ENCODE measurements at places on chromosomes 16 and 17.

DNA sequence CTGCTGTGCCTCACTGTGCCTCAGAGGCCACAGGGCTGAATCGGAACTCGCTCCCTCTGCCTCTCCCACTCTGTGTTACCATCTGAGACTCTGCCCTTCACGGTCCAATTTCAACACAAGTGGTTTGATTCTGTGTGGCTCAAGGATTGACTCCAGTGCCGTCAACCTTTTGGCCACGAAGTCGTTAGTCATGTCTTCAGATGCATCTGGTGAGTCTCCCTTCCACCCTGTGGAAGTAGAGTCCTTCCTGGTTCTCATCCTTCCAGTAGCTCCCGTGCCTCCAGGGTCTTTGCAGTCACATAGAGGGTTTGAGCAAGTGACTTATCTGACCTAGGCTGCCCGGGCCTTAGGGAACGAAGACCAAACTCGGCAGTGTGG is 51.2 kb downstream of the PGS1 start:
- no peak for DNase-seq

DNA sequence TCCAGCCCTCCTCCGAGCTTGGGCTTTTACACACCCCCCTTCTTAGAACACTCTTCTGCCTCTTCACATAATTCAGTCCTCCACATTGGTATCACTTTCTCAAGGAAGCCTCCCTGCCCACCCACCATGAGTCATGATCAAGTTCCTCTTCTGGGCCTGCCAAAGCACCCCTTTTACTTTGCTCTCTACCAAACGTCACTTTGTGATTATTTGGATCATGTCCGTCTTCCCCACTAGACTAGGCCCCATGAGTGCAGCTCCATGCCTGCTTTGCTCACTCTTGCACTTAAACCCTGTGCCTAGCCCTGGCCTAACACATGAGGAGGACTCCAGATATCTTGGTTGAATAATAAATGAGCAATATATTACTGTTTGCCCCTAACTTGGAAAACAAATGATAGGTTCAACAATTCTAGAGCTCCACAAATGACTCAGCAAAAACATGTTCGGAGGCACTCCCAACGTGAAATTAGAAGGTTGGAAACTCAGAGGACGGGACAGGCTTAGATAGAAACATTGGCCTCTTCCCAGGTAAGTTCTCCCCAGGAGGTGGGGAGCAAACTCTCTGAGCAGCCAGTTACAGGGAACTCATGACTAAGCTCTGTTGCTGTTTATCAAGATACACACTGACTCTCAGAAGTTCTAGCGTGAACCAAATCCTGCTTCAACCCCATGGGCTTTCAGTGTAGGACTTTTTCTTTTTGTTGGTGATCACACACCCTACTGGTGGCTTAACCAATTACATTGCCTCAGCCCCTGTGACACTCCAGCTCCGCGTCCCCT is 28.3 kb downstream of the G6PC1 start:
- peak; percentile 44 for DNase-seq

DNA sequence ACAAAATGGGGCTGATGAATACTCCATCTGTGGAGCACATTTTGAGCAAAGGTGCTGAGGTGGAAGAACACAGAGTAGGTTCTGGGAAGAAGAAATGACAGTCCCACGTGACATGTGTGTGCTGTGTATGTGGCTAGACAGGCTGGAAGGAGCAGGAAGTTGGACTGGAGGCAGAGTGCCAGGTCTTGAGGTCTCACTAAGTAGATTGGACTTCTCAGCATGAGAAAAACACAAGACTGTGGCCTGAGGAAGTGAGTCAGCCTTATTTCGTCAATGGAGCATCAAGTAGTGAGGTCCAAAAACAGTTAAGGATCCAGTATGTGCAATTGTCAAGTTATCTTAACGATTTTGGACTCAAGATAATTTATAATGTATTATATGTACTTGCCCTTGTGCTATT is 736.5 kb downstream of the KCNJ2 start:
- DNase-seq = no peak

- DNase-seq = no peak
Measured at GRCh38 chr17:29616300-29617048, 6.2 kb downstream of the CORO6 start.

GRCh38 chr17:57852092-57852954 is 2.5 kb upstream of the MRPS23 start:
- no peak for DNase-seq

DNA sequence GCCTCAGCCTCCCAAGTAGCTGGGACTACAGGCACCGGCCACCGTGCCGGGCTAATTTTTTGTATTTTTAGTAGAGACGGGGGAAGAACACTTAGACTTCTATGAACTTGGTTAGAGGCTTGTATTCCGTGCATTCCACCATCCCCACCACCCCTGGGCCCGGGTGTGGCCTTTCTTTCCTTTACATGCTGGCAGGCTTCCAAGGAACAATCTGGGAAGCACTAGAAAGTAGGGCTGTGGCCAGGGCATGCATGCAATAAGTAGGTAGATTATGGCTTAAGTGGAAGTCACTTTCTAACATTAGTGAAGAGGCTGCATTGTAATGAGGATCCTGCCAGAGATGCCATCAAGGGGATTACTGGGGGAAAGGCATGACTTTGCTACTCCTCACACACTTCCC is 171.6 kb downstream of the SHISA6 start:
- DNase-seq = no peak

GRCh38 chr17:31660684-31661083 is 198.4 kb downstream of the COPRS start:
- no peak for DNase-seq

DNA sequence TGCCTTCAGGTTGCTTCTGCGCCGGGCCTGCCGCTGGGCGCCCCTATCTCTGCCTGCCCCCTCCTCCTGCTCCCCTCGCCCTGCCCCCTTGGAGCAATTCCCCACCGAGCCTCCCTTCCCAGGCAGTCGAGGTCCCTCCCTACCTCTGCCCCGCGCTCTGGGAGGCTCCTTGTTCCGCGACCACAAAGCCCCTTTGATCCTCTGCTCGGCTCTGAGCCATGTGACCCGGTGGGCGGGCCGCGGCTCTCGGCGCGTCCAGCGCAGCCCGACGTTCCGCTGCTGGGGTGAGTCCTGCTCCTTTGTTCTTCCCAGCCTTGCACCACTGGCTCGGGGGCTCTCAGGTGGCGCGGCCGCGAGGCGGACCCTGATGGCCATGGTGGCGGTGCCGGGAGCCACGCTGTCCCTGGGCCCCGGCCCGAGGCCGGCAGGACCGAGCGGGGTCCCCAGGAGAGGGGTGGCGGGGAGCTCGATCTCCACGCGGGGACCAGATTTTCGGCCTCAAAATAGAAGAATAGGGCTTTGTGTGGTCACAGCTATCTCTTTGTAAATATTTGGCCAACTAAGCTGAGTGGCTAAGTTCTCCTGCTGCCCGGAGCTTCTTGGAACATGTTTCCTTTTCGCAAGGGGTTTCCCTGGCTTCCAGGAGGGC is 310.6 kb downstream of the SEC14L1 start:
- no peak for DNase-seq

DNA sequence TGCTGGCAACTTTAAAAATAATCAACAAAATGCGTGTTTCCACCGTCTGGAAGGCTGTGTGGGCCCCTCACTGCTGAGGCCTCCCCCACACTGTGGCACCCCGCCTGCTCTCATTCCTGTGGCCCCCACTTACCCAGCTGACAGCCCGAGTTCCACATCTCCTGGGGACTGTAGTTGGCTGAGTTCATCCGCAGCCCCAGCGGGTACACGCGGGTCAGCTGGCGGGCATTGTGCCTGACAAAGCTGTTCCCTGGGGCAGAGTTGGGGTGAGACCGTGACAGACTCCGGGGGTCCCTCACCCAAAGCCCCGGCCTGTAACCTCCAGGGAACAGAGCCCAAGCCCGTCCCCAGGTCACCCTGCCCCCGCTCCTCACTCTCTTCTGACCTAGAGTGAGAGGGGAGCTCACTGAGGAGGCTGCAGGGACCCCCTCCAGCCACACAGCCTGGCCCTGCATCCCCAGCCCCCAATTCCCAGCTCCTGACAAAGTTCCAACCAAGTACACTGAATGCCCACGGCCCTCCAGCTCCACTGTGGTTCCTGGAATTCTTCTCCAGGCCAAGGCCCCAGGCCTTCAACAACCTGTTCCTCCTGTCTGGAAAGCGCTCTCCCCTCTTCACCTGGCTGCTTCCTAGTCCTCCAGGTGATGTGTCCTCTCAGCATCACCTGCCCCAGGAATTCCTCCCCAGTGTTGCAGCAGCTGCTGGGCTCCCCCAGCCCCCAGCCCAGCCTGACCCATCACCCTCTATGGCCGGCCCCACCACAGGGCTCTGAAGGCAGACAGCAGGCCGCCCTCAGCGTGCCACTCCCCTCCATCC is 18.0 kb downstream of the PLCD3 start:
- no peak for DNase-seq

DNA sequence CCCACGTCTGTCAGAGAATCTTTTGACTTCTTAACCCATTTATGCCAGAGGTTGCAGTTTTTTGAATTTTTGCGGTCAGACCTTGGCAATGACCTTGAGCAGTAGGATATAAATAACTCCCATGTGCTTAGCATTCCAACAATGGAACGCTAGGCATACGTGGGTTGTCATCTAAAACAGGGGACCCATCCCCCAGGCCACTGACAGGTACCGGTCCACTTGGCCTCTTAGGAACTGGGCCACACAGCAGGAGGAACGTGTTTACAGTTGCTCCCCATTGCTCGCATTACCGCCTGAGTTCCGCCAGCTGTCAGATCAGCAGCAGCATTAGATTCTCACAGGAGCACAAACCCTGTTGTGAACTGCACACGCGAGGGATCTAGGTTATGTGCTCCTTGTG is 76.8 kb upstream of the LGALS9 start:
- no peak for DNase-seq

GRCh38 chr17:35728551-35728950 is 2.9 kb upstream of the RASL10B start:
- DNase-seq = no peak

- DNase-seq = no peak
Measured at GRCh38 chr16:69012906-69013305, 92.5 kb upstream of the HAS3 start.

GRCh38 chr16:79897104-79897452 is 296.5 kb upstream of the MAF start:
- no peak for DNase-seq

GRCh38 chr17:82843904-82844680 is 4.3 kb upstream of the ZNF750 start:
- DNase-seq = no peak

DNA sequence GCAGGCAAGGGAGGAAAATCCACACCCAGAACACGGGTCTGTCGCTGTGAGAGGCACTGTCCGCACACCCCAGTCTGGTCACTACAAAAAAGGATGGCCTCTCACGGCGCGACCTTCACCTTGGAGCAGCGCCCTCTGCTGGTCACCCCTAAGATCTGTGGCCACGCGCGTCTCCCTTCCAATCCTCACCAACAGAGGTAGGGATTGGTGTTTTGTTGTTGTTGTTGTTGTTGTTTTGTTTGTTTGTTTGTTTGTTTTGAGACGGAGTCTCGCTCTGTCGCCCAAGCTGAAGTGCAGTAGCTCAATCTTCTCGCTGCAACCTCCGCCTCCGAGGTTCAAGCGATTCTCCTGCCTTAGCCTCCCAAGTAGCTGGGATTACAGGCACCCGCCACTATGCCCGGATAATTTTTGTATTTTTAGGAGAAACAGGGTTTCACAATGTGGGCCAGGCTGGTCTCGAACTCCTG is 15.0 kb upstream of the C17orf58 start:
- no peak for DNase-seq

DNA sequence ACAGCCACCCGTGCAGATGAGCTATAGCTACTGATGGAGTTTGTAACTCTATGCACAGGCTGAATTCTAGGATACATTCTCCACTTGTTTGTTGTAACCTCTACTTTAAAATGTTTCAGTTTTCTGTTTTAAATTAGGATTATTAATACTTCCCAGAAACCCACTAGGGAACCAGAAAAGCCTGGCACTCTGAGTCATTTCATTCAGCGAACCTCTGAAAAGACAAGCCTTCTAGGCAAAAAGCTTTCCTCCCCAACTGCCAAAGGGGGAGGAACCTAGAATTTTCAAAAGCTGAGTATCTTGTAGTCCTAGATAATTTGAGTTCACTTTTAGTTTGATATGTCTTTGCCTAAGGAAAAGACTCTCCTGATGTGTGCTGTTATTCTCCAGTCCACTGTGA is 43.2 kb downstream of the GOSR1 start:
- no peak for DNase-seq

DNA sequence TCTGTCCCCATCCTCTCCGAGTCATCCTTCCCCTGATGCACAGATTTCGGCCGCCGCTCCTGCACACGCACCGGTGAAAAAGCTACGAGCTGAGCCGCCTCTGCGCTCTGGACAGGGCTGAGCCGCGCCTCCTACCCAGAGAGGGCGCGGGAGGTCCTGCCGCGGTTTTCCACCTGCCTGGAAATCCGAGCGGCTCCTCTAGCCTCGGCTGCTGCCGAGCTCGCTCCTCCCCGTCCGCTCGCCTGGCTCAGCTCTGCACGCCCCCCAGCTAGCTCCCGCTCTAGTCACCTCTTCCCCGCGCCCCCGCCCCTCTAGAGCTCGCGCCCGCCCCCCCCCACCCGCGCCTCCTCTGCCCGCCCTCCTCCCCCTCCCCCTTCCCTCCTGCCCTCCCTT is 198 bp upstream of the SHISA9 start:
- no peak for DNase-seq

GRCh38 chr17:73336408-73337329 is 24.9 kb upstream of the CDC42EP4 start:
- no peak for DNase-seq

- no peak for DNase-seq
Measured at GRCh38 chr16:29146266-29146665, 161.4 kb downstream of the LAT start.

GRCh38 chr16:78903843-78904242 is 696.7 kb downstream of the MAF start:
- DNase-seq = no peak

- no peak for DNase-seq
Measured at GRCh38 chr17:75917141-75917916, 12.6 kb upstream of the MRPL38 start.

GRCh38 chr16:4415538-4416199 is 727 bp downstream of the CORO7 start:
- DNase-seq = no peak

DNA sequence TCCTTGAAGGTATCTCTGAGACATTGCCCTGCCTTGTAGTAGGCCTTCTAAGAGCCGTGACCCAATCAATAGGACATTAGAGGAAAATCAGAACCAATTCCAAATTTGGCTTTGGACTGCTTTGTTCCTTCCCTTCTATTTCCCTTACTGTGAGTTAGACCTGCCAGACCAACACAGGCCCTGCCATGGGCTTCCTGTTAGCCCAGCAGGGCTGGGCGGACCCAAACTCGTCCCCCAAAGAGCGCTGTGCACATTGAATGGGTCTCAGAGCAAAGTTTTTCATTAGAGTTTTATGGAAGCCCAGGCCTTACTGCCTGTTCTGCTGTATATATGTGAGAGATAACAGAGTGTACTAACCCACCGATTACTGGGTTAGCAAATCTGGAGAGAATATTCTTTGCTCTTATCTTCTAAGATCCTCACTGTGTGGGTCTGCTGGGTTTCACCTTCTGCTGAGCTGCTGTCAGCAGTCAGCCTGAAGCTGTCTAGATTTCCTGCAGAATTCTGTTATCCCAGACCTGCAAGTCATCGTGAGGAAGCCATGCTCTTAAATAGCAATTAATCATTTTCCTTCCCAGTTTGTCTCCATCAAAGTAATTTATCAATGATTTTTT is 5.7 kb downstream of the ARHGAP44 start:
- no peak for DNase-seq
